ENCODE measurements at places on chromosomes 1 and 21.

- DNase-seq = no peak
These were observed 72.8 kb upstream of the EFHD2 start for GRCh38 chr1:15336866-15337265.

GRCh38 chr1:220370041-220370700 lies 97.9 kb upstream of the RAB3GAP2 start:
- DNase-seq = peak; percentile 63

GRCh38 chr1:22228505-22228911 lies 85.6 kb upstream of the WNT4 start:
- no peak for DNase-seq

DNA sequence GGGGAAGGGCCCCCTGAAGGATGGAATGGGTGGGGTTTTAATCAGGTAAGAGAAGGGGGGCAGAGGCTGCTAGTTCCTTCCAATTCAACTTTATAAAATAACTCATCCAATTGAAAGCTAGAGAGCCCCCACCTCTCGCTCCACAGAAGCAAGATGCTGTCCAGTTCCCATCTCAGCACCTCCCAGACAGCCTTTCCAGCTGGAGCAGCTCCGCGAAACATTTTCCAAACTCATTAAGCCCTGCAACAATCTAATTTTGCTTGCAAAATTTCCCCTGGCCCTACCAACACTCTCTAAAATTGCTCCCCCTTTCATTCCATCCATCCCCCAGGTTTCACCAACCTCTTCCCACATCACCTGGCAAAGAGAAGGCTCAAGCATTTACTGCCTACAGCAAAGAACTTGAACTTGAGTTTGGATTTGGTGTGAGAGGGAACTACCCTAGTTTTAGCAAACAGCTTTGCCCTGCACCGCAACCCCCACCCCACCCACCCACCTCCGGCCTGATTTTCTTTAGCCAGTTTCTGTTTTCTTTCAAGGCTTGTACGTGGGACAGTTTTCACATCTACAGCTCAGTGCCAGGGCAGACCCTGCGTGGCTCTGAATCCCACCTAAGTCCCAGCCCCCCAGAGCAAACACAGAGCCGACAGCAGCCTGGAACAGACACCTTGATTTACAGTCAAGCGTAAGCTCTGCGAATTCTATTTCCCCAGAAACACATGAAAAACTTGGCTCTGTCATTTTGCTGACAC lies 46.7 kb downstream of the SYF2 start:
- DNase-seq = no peak

GRCh38 chr1:116854716-116855115 lies 55.0 kb upstream of the PTGFRN start:
- no peak for DNase-seq

DNA sequence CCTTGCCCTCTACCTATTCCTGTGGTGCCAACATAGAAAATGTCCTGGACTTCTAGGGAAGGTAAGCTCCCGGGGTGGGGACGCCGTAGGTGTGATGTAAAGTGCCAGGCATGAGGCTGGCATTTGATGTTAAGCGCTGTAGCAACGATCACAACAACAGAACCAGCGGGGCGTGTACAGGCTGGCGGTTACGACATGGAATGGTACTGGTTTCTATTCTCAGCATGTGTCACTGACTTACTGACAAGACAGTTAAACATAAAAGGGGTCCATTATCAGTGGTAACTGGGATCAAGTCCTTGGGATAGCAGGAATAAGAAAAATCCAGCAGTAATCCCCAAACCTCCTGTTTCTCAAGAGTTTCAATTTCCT lies 58.9 kb downstream of the TGFBR3 start:
- DNase-seq = no peak

DNA sequence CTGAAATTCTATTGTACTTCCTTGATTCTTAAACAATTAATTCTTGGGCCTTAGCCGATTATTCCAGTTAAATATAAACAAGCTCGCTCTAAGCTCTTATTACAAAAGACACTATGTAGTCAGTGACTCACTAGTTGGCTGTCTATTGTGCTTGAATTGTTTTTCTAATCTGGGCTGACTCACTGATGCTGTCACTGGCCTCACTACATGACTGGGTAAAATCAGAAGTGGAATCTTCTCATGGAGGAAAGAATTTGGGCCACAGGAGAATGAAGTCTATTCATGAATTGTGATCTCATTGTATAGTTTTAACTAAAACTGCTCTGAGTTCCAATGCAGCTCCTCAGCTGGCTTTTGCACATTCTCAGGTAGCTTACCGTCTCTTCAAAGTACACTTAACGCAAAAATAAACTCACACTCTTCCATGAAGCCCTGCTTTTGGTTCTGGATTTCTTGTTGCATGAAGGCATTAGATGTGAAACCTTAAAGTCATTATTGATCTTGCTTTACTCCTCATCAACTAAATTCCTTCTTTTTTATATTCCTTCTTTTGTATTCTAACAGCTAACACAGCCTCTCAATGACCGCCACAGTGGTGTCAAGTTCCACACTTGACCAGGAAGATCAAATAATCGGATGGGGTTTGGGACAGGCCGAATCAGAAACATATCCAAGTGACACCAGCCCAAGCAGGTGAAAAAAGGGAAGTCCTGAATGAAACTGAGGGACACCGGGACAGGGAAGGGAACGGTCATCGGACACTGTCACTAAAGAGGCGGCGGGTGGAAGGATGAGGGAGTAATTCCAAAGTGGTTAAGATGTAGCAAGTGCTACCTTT lies 80.9 kb upstream of the LBR start:
- peak; percentile 94 for DNase-seq
